Fibroblast of the aortic adventitia (primary cell): ENCODE measurements at places on chromosomes 1 and 21.

GRCh38 chr1:3586986-3587759 is 24.1 kb downstream of the MEGF6 start:
- no peak for DNase-seq

DNA sequence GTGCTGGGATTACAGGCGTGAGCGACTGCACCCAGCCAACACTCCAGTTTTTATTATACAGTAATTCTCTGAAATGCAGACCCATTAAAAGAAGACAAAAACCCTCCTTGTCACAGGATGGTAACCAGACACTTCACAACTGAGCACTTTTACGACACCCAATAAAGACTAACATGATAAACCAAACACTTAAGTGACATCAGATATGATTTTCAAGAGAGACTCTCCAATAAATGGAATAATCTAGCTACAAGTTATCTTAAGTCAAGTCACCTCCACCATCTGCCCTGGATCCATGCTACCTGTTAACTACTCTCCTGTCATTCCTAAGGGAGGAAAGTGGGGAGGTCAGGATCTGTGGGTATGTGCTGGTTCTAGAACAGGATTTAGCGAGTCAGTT is 5.6 kb downstream of the GNG12 start:
- no peak for DNase-seq

GRCh38 chr1:53708687-53709086 is 30.3 kb downstream of the GLIS1 start:
- no peak for DNase-seq

- peak; percentile 30 for DNase-seq
Observed at GRCh38 chr1:62299426-62300200, 19.6 kb downstream of the KANK4 start.

DNA sequence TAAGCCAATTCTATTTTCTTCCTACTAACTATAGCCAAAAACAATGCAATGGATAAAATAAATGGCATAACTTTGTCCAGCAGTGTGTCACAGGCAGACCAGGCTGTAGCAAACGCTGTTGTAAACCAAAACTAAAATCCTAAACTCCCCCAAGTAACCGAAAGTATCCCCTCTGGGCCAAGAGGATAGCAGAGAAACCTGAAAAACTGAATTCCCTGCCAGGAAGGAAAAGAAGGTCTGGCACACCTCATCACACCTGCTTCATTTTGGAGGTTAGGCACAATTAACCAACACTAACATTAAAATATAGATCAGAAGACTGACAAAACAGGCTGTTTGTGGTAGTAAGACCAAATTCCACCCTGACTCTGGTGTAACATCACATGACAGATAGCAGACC is 356.8 kb upstream of the C1orf87 start:
- no peak for DNase-seq

DNA sequence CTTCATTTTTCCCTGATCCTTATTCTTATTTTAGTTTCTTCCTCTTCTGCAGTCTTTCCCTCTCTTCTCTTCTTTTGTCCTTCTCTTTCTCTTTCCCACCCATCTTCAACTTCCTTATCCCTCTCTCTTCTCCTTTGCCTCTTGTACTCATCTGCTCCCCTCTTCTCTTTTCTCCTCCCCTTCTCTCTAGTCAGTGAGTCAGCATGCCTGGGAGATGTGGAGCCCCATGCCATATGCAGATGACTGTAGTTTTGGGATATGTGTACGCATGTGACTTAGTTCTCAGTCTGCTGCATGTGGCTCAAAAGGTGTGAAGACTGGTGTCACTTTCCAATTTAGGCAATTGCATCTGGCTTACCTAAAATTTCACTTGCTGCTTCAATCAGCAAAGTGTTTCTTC is 10.4 kb downstream of the DNAJC6 start:
- no peak for DNase-seq

GRCh38 chr1:2812136-2812535 is 10.6 kb upstream of the TTC34 start:
- DNase-seq, result no peak

GRCh38 chr1:40133839-40134238 is 27.3 kb upstream of the RLF start:
- DNase-seq, result no peak

DNA sequence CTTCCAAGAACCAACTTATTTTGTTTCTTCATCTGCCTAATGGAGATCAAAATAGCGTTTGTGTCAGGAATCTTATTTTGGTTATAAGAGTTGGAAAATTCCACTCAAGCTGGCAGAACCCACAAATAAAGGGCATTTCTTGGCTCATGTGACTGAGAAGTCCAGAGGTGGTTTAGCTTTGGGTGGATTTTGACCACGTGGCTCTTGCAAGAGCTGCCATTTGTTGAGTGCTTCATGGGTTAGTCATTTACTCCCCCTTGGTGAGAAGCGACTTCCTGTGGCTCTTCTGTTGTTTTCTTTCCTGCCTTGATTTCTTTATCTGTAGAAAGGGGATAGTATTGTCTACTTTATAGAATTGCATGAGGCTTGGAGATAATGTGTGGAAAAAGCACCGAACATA is 9.5 kb upstream of the RNF186 start:
- DNase-seq, result peak; percentile 9

DNA sequence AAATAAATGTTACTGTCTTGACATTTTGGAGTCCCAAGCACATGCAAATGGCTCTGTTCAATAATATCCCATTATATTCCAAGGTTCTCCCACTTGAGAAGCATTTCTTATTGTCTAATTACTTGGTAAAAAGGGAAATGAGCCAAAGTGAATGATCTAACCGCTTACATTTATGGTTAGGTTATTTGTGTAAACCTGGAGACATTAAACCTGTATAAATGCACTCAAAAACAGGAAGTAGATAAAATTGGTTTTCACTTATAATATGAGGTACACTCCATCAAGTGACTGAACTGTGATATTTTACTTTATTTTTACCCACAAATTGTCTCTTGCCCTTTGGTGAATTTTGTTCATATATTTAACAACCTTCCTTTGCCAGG is 26.8 kb downstream of the KIF1B start:
- no peak for DNase-seq

GRCh38 chr1:98098473-98098872 is 177.6 kb upstream of the DPYD start:
- no peak for DNase-seq

- DNase-seq, result peak; percentile 88
Observed at GRCh38 chr21:32413697-32414578, 1.4 kb downstream of the EVA1C start.

- DNase-seq, result peak; percentile 72
Observed at GRCh38 chr1:159132271-159132881, 39.0 kb upstream of the CADM3 start.

GRCh38 chr1:16387201-16388188 is 20.5 kb downstream of the SZRD1 start:
- peak; percentile 80 for DNase-seq

- DNase-seq, result no peak
Observed at GRCh38 chr1:74423471-74423870, 88.9 kb downstream of the LRRC53 start.

DNA sequence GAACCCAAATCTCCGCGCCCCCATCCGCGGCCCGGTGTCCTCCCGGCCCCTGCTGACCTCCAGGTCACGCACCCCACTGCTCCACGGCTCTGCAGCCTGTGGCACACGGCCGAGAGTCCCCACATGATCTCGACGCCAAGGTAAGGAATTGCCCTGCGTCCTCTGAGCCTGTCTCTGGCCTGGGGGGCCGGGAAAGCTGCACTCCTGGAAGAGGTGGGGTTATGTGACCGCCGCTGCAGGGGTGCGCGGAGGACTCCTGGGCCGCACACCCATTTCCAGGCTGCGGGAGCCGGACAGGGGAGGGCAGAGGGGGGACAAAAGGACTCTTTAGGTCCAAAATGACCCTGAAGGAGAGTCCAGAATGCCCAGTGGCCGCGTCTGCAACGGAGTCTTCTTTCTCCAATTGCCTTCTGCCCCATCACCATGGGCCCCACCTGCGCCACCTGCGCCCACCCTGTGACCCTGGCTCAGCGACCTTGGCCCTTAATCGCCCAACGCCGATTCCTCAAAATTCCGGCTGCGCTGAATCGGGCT is 997 bp upstream of the SIM2 start:
- DNase-seq, result no peak

DNA sequence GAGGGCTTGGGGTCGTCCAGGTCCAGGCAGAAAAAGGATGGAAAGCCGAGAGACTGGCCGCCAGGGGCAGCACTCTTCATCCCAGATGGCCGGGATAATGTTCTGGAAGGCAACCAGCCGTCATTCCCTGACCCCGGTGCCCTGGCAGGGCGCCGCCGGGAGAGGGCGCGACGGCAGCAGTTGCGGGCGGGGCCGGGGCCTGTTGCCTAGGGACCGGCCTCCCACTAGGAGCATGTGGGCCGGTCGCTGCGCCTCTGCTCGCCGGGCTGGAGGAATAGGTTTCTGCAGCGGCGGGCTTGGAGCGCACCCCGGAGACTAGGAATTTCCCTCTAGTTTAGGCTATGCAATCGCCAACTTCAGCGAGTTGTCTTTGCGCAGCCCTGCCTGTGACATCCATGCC is 11.0 kb downstream of the DMRTB1 start:
- peak; percentile 61 for DNase-seq

DNA sequence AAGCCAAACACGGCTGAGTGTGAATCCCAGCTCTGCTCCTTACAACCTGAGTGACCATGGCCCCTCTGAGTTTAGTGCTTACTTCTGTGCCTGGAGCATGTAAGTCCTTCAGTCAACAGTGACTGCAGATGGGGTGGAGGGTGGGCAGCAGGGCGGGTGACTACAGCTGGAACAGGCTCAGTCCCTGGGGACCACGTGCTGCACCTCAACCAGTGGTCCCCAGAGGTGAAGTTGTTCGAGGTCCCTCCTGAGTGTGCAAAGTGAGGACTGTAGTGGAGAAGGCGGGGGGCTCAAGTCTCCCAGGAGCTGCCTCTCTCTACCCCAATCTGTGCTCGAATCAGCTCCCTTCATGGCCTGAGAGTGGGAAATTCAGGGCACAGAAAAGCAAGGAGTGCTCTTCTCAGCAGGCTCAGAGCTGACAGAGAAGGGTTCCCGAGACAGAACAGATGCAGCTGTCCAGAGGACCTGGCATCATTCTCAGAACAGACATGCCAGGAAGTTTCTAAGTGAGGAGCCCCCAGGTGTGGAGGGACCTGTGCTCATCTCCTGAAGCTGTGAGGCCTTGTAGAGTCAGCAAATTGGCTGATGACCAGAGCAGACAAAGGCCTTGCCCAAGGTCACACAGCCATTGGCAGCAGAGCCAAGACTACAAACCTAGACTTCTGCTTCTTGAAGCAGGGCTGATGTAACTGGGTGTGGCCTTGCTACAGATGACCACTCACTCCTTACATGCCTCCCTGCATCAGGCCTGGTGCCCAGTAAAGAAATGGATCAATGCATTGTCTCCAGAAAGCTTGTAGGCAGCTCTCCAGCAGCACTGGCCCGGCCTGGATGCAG is 61.7 kb upstream of the EDN2 start:
- peak; percentile 88 for DNase-seq

DNA sequence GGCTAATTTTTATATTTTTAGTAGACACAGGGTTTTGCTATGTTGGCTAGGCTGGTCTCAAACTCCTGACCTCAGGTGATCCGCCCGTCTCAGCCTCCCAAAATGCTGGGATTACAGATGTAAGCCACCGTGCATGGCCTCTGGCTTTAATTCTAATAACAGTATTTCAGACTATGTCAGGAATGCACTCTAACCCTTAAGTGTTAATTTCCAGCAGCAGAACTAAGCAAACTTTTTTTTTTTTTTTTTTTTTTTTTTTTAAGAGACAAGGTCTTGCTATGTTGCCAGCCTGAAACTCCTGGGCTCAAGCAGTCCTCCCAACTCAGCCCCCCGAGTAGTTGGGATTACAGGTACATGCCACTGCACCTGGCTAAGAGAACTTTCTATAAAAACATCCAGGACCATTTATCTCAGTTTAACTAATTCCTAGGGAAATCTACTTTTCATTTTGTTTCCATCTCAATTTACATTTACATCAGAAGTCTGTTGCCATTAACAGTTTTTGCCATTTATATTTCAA is 6.5 kb downstream of the DCAF8 start:
- no peak for DNase-seq

DNA sequence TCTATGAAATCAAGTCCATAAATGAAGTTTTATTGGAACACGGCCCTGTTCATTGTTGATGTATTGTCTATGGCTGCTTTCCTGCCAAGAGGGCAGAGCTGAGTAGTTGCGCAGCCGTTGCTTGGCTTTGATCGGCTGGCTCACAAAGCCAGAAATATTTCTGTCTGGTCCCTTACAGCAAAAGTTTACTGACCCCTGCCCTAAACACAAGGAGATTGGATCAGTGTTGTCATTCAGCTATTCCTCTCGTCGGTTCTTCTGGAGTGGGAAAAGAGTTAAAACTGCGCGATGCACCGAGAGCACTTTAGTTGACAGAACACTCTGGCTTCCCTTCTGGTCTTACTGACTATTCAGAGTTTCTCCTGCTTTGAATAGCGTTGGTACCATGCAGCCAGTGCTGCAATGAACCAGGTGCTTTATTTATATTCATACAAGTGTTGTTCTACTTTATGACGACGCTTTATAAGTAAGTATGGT is 868 bp downstream of the ZBTB40 start:
- peak; percentile 73 for DNase-seq
